HFFc6 (cell line): ENCODE measurements at places on chromosomes 4 and X. TPM values are rescaled to one million over a fixed set of nuclear protein-coding genes. Genes with fewer than 3 reads are reported as not detected.

DNA sequence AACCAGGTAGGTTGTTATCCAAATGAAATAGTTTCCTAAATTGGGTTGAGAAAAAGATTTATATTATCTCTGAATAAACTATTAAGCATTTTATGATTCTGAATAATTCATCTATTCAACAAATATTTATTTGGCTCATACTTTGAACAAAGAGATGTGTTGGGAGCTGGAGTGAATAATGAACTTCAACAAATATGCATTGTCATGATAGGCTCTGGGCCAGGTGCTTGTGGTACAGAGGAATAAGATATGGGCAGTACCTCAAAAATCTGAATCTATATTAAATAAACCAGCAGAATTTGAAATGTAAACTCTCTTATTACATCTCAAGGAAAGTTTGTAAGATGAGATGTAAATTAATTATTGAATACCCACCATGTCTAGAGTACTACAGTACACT, 75.7 kb upstream of the DCLK2 start:
- no peak for DNase-seq

DNA sequence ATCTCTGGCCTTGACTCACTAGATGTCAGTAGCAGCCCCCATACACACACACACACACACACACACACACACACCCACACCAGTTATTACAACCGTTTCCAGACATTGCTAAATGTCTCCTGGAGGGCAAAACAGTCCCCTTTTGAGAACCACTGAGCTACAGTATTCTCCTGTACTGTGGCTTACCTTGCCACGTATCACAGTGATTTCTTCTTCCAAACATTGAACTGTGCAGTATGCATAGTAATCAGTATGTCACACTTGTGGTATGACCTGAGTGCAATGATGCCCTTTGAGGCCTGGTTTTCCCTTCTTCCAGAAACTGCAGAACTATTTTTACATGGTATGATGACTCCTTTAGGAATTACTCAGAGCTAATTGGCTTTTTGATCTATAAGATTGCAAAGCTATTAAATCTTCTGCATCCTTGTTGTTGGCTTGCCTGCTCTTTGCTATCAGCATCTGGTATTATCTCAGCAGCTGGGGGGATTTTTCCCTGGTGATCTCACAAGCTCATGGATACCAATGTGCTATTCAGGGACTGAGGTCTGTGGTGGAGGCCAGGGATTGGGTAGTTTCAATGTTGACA, 3.6 kb upstream of the THOC2 start:
- DNase-seq = peak; percentile 91

DNA sequence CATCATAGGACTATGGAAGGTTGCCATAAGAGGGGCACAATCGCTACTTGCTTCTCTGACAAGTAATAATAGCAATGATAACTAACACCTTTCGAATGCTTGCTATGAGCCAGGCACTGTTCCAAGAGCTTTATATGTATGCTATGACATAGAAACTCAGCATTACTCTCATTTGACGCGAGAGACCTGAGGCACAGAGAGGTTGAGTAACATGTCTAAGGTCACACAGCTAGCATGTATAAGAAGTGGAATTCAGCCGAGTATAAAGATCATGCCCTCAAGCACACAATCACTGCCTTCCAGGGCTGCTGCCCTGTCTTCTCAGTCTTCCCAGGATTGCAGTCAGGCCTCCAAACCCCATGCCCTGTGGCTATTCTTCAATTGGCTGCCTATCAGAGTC, 19.5 kb downstream of the PJA1 start:
- no peak for DNase-seq

GRCh38 chr4:26900765-26901164, 40.1 kb downstream of the STIM2 start:
- no peak for DNase-seq

The GLRA3 gene
- not detected in 3 replicates for total RNA-seq

The PCGF3 gene
- 31.3 to 35.8 TPM (median 33.8 TPM) in 3 replicates for total RNA-seq

The RTL3 gene
- total RNA-seq = 0.26 to 0.62 TPM (median 0.51 TPM) in 3 replicates

The BEND2 gene
- total RNA-seq = not detected in 2 replicates
